GM12864 (cell line): ENCODE measurements at places on chromosomes 16 and 17.

- no peak for DNase-seq
Measured at GRCh38 chr17:32941419-32942032, 13.6 kb downstream of the TMEM98 start.

- DNase-seq, result no peak
Measured at GRCh38 chr16:1054660-1055556, 17.6 kb upstream of the SSTR5 start.

DNA sequence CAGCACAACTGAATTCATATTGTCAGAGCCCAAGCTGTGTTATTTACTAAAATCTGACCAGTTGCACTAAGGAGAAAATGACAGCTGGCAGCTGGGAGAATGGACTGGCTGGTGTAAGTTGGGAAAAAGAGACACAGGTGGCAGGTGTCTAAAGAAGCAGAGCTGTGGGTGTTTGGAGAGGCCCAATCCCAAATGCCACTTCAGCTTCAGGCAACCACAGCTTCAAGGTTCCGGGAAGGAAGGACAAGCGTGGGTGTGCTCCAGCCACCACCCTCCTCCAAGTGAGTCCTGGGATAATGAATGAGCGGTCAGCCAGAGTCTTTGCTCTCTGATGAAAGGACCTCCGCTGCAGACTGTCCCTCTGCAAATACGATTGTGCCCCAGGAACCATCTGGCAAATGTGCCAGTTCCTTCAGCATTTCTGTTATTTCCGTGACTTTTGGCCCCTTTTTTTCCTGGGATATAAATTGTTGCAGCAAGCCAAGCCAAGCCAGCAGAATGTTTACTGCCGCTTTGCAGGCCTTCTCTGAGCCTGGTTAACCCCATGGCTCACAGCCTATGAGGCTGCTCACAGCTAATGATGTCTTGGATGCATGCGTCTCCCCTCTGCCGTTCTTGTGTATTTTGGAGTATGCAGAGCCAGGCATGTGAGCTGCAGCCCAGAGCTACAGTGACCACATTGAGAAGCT is 9.5 kb upstream of the RHBDL3 start:
- DNase-seq, result no peak

- DNase-seq, result no peak
Measured at GRCh38 chr17:16293931-16294330, 59.3 kb downstream of the CENPV start.

- DNase-seq, result no peak
Measured at GRCh38 chr17:50976951-50977472, 110.9 kb upstream of the TOB1 start.

DNA sequence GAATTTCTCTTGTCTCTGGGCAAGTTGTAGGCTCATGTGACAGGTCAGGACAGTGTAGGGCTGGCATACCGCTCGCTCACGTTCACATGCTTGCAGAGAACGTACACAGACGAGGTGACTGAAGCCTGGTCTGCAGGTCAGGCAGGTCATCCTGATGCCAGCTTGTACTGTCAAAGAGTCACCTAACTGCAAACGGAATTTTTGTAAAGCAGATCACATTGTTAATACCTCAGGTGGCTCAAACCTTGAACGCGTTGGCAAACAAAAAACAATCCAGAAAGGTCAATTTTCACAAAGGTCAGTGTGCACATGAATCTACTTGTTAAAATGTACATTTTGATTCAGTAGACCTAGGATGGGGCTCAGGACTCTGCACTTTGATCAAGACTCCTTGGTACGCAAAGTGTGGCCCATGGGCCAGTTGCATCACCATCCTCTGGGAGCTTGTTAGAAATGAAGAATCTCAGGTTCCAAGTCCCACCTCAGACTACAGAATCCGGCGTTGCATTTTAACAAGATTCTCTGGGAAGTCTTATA is 28.6 kb downstream of the ANKRD40 start:
- no peak for DNase-seq

DNA sequence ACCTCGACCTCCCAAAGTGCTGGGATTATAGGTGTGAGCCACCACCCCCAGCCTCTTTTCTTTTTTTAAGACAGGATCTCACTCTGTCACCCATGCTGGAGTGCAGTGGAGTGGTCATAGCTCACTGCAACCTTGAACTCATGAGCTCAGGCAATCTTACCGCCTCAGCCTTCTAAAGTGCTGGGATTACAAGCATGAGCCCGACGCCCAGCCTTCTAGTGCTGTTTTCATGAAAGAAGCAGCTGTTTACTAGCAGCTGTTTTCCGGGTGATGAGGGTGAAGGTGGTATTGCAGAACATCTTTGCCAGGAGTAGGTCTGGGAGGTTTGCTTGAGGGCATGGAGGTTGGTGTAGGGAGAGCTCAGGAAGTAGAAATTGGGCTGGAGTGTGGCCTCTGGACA is 2.0 kb downstream of the ADCY7 start:
- DNase-seq, result no peak

DNA sequence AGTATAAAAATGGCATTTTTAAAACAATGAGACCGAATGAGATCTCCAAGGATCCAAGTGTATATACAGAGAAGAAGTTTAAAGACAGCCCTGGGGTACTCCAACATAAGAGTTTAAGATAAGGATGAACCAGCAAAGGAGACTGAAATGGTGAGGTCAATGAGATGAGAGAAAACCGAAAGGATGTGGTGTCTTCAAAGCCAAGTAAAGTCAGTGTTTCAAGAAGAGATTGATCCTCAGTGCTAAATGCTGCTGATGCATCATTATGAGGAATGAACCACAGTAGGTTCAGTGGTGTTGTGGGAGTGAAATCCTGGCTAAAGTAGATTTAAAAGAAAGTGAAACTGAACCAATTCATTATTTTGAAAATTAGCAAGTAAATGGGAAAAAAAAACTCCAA is 38.1 kb upstream of the NLK start:
- no peak for DNase-seq

DNA sequence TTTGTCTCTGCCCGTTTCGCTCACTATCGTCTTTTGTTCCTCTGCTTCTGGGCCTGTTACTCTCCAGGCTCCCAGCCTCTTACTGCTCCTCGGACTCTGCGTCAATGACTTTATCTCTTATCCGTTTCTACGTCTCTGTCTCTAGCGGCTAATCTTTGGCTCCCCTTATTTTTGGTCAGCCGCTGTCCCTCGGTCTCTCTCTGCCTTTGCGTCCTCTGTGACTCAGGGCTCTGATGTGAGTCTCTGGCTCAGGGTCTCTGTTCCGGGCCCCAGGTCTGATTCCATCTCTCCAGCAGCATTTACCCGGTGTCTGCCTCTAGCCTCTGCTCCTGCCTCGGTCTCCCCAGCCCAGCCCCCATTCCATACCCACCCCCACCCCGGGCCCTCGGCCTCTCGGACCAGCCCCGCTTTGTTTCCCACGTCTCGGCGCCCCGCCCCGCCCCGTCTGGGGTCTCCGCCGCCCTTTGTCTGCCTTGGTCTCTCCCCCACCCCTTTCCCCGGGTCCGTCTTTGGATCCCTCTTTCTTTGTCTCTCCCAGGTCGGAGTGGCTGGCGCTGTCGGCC is 547 bp upstream of the ZNF48 start:
- no peak for DNase-seq

- DNase-seq, result no peak
Measured at GRCh38 chr17:27610304-27610677, 20.7 kb upstream of the LGALS9 start.

GRCh38 chr17:31629696-31630470 is 229.2 kb downstream of the COPRS start:
- no peak for DNase-seq

DNA sequence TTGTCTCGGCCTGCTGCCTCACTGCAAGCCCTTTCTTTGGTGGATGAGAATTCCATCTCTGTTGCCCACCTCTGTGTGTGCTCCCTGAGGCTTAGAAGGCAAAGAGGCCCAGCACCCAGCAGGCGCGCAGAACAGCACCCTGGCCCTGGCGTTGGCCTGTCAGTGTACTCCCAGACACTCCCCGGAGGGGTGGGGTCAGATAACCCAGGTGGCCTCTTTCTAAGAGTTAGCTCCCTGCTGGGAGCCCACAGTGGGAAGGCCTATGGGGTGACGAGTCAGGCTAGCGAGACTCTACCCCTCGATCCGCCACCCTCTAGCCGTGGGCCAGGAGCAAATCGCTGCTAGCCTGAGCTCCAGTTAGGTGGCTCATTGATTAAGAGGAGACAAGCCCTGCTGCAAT is 38.1 kb downstream of the SRL start:
- no peak for DNase-seq

DNA sequence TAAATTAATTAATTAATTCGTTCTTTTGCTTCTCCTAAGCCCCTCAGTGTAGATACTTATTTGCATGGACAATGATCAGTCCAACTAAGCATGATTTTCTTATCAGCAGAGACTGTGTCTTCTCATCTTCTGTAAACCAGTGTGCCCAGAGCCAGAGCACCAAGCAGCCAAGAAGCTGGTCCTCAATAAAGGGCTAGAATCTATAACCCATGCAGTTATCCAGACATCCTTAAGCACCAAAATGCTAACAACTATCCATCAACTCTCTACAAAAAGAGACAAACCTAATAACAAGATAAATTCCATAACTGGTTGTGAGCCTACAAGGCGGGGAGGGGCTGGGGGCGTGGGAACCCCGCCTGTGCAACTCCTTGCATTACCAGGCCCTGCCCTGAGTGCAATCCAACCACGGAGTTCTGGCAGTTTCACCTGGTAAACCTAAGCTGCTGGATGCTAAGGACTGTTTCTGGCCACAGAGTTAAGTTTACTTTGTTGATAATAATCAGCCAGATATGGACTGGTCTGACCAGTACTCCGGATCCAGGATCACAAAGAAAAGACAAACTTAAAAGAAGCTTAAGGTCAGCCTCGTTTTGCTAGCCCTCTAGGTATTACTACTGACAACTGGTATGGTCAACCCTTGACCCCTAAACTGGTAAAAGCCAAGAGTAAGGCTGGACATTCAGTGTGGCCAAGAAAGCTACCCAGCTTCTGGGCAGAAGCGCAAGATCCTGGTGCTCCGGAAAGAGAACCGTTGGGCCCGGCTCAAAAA is 51.5 kb downstream of the ZFHX3 start:
- no peak for DNase-seq

DNA sequence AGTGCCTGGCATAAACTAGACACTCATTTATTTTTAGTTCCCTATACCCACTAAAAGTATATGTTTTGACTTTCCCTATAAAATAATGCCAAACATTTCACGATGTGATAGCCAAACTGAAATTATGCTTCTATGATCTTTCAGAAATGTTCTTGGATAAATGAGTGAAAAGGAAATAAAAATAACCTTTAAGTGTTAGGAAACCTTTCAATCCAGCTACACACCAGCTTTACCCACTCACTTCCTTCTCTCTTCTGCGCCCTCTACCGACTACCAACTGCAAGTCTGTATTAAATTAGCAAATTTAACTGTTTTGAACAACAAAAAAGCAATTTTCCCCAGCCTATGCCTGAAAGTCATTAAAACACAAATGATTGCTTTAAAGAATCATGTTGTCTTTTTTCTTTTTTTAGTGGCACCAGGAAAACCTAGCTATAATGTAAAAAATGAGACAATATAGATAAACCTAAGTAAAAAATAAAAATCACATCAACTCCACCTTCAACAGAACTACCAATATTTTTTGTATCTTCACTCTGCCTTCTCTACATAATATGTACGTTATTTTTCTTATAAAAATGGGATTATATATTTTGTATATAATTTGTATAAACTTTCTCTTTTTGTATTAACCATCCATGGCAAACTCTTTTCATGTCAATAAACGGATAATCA is 13.2 kb upstream of the TMEM100 start:
- DNase-seq, result no peak

DNA sequence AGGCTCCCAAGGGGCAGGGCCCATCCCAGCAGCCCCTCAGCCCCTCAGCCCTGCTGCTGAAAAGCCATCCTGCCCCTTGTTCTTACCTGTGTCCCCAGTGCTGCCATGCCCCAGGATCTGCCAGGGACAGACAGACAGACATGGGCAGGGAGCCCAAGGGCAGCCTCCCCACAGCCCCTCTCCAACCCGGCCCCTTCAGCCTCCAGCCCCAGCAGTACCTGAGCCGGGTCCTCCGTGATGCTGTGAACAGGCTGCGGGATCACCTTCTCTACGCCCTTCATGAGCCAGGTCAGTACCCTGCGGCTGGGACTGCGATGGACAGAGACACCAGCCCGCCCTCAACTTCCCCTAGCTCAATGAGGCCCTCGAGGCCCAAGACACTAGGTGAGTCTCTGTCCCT is 8.2 kb downstream of the CNGB1 start:
- no peak for DNase-seq

GRCh38 chr16:22727285-22728166 is 86.4 kb upstream of the HS3ST2 start:
- no peak for DNase-seq

- no peak for DNase-seq
Measured at GRCh38 chr17:16930571-16931317, 41.2 kb downstream of the TNFRSF13B start.

GRCh38 chr17:14161419-14161818 is 75.2 kb downstream of the CDRT15 start:
- no peak for DNase-seq

- no peak for DNase-seq
Measured at GRCh38 chr16:70674221-70675014, 11.4 kb downstream of the MTSS2 start.

DNA sequence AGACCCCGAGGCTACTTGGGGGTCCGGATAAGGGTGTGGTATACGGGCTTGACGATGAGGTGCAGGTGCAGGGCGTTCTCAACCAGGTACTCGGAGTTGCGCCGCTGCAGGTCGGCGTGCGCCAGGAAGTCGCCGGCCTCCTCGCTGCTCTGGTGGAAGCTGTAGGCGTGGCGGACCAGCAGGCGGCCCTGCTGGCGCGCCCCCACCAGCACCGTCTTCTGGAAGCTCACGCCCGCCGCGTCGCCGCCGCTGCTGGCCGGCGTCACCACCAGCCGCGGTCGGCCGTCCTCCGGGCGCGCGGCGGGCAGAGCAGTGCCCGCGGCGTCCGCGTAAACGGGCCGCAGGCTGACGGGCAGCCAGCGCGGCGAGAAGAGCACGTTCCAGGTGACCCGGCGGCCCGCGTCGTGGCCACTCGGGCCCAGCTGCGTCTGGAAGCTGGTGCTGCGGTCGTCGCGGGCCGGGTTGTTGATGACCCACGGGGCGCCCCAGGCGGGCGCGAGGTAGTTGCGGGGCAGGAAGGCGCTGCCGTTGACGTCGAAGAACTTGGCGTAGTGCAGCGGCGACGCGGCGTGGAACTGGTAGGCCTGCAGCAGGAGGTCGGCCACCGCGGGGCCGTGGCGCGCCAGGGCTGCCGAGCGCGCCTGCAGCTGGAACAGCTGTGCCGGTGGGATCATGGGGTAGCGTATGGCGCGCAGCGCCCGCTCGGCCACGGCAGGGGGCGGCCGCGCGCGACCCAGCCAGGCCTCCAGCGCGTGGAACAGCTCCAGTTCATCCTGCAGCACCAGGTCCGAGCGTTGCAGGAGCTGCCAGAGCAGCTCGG is 4.8 kb downstream of the BTBD17 start:
- DNase-seq, result no peak

- no peak for DNase-seq
Measured at GRCh38 chr17:71664861-71665260, 456.0 kb upstream of the SOX9 start.

DNA sequence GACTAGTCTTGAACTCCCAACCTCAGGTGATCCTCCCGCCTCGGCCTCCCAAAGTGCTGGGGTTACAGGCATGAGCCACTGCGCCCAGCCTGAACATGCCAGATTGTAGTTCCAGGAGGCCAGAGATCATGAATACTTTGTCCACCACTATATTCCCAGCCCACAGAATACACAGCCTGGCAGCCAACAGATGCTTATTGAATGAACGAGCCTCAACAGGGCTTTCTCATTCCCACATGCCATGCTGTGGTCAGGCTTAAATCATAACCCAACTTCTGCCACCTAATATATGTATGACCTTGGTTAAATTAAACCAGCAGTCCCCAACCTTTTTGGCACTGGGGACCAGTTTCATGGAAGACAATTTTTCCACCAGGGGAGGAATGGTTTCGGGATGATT is 3.1 kb upstream of the TMEM219 start:
- DNase-seq, result no peak

GRCh38 chr17:9612006-9612405 is 33.3 kb upstream of the USP43 start:
- no peak for DNase-seq
